ENCODE measurements at places on chromosomes 3 and 15. TPM values are rescaled to one million over a fixed set of nuclear protein-coding genes. Genes with fewer than 3 reads are reported as not detected.

GRCh38 chr15:75693501-75694240 is 19.0 kb downstream of the CSPG4 start:
- no peaks in the 10 kb centered on the region for H3K27me3 ChIP-seq
- peaks cover 7% of the 10 kb centered on the region for H3K4me1 ChIP-seq
- DNase-seq = no peak
- no peaks in the 10 kb centered on the region for H3K36me3 ChIP-seq

DNA sequence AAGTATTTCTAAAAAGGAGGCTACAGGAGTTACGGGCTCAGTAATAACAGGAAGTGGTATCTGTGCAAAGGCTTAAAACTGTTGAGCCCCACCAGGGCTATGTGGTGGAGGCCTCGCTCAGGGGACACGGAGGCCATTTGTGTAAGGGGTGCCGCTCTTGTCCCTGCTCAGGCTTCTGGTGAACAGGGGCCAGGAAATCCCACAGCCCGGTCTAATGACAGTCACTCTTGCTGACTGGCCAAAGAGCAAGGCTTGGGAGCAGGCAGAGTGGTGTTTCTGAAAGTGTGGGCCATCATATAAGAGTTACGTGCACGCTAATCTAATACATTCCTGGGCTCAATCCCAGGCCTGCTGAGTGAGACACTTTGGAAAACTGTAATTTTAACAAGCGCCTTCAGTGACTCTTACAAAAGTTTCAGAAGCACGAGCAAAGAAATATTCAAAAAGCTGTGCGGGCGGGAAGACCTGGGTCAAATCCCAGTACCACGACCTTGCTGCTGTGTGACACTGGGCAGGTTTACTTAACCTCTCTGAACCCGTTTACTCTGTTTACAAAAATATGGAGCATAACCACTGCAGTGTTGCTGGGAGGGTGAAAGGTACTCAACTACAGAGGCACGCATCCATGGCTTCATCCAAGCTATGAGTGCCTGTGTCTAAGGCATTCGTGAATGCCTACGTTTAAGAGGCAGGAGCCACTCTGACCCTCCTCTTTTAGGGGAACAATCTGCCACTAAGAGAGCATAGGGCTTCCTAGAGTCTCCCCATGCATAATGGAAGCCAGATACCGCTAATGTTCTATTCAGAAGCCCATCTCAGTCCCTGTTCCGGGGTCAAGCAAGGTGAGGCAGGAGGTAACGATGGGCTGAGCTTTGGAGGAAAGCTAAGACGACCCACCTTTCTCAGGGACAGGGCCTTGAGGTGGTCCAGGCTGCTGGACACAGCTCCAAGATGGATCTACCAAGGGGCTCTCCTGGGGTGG is 2.0 kb downstream of the ATP10A start:
- H3K36me3 ChIP-seq = no peaks in the 10 kb centered on the region
- peak overlapping the region; percentile 88 for H3K4me3 ChIP-seq
- H3K27me3 ChIP-seq = peaks cover 15% of the 10 kb centered on the region
- H3K27ac ChIP-seq = no peak overlapping the region
- DNase-seq = no peak

DNA sequence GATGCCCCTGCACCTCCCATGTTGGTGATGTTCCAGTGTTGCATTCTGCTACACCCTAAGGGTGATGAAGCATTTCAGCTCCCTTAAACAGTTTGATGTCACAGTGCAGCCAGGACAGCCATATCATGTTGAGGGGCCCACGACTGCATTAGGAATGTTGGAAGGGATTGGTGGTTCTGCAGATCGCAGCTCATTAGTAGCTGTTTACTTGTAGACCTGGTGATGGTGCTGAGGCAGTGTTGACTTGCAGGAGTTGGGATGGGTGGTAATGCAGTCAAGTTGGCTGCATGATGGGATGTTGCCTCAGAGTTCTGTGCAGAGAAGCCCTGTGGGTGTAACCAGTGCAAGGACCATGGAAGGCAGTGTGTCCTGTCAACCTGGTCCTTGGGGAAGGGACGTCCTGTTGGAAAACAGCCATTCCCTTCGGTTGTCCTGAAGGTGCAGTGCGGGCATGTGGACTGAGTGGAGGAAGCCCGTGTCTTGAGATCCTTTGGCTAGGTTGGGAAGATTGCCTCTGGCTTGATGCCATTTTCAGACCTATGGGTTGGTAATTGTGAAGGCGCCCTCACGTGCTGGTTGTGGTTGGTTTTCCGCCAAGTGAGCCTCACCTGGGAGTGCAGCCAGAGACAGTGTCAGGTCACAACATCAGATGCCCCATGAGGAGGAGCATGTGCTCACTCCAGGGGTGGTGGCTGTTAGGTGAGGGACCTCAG is 100.7 kb downstream of the SNRPN start:
- H3K27ac ChIP-seq = no peak overlapping the region
- H3K4me1 ChIP-seq = no peaks in the 10 kb centered on the region
- DNase-seq = peak; percentile 15
- no peak overlapping the region for H3K4me3 ChIP-seq

DNA sequence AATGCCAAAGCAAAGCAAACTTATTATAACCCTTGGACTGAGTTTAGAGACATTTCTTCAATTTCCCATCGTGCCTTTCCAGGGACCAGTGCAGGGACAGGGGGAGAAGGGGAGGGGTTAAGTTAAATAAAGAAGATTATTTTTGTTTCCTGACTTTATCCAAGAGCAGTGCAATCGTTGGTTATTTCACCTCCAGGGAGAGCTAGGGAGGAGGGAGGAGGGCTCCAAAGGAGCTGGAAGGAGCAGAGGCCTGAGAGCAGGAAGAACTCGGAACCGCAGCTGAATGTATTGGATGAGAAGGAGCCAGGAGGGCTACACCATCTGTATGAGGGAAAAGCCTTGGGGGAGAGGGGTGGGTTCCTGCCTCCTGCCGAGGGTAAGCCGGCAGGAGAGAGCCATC is 20.7 kb downstream of the HAPLN3 start:
- H3K27me3 ChIP-seq = no peaks in the 10 kb centered on the region
- no peaks in the 10 kb centered on the region for H3K4me1 ChIP-seq
- no peak overlapping the region for H3K27ac ChIP-seq
- DNase-seq = no peak
- no peak overlapping the region for H3K4me3 ChIP-seq

GRCh38 chr3:43499256-43499655 is 122.6 kb downstream of the ANO10 start:
- no peak overlapping the region for H3K4me3 ChIP-seq
- no peaks in the 10 kb centered on the region for H3K4me1 ChIP-seq
- H3K27me3 ChIP-seq = no peaks in the 10 kb centered on the region
- no peak overlapping the region for H3K27ac ChIP-seq

- H3K27me3 ChIP-seq = no peaks in the 10 kb centered on the region
- no peak overlapping the region for H3K4me3 ChIP-seq
- H3K4me1 ChIP-seq = no peaks in the 10 kb centered on the region
- no peak overlapping the region for H3K27ac ChIP-seq
- peaks cover 19% of the 10 kb centered on the region for H3K36me3 ChIP-seq
These were observed 488.3 kb upstream of the ALCAM start for GRCh38 chr3:104878395-104878794.

Gene CA12
- 0.68 TPM for total RNA-seq

- no peaks in the 10 kb centered on the region for H3K27me3 ChIP-seq
- no peaks in the 10 kb centered on the region for H3K36me3 ChIP-seq
- no peak for DNase-seq
- H3K4me1 ChIP-seq = no peaks in the 10 kb centered on the region
These were observed 84.3 kb downstream of the MECOM start for GRCh38 chr3:169579116-169579710.

GRCh38 chr3:108296239-108296638 is at the start of gene HHLA2:
Gene HHLA2 (plus strand): TSS chr3:108296548. CDS start chr3:108351814, 55,266 bp downstream.
- peaks cover 5% of the 10 kb centered on the region for H3K36me3 ChIP-seq
- no peaks in the 10 kb centered on the region for H3K27me3 ChIP-seq
- no peak for DNase-seq
- H3K4me3 ChIP-seq = no peak within 1 kb of the TSS

Gene STARD9
- total RNA-seq = 5.1 TPM

GRCh38 chr3:85495602-85496001 is 536.8 kb downstream of the CADM2 start:
- peak; percentile 29 for DNase-seq
- H3K27me3 ChIP-seq = no peaks in the 10 kb centered on the region
- no peak overlapping the region for H3K27ac ChIP-seq

DNA sequence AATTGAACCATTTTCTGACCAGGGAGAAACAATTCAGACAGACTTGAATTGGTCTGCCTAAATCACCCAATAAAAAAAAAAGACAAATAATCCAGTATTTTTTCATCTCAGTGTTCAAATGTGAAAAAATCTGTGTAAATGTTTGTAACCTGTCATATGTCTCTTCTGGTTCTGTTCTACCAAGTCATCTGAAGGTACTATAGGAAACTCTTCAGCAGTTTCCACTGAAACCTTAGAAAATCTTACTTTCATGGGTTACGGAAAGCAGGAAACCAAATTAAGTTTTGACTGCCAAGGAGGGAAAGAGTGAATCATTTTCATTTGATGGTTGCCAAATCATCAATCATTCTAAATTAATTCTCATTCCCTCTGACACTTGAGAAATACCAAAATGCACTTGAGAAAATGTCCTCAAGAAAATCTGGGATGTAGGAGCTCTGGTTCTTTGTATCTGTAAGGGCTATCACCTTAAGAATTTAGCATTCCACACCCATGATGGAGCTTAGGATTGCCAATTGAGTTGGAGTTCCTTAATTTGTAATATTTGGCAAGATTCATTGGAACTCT is 278.2 kb upstream of the KCNH8 start:
- H3K27me3 ChIP-seq = no peaks in the 10 kb centered on the region
- no peak for DNase-seq
- no peak overlapping the region for H3K4me3 ChIP-seq
- H3K4me1 ChIP-seq = no peaks in the 10 kb centered on the region
- H3K36me3 ChIP-seq = no peaks in the 10 kb centered on the region
- H3K27ac ChIP-seq = no peak overlapping the region

DNA sequence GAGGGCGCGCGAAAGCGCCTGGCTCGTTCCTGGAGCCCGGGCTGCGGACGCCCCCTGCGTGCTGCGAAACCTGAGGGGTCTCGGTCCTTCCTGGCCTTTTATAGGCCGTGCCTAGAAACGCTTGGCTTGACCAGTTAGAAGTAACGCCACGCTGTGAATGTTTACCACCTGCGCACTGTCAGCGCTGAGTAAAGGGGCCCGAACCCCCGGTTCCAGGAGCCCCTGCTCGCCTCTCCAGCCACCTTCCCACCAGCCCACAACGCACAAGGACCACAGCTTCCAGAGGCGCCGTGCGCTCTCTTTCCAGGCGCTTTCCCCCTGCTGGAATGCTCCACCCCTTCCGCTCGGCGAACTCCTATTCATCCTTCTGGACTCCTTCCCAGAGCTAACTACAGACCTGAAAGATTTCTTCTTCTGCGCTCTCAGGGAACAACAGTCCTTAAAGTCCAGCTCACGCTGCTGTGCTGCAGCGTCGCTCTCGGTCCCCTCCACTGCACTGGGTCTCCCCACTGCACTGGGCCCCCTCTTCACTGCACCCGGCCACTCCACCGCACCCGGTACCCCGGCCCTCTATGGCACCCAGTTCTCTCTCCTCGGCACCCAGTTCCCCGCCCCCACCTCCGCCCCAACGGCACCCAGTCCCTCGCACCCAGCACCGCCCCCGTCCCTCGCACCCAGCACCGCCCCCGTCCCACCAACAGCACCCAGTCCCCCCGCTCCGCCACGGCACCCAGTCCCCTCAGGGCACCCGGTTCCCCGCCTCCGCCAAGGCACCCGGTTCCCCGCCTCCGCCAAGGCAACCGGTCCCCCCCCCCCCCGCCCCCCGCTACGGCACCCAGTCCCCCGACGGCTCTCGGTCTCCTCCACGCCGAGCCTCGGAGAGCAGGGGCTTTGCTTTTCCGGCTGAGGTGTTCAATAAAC is 69.8 kb downstream of the SQOR start:
- no peak overlapping the region for H3K27ac ChIP-seq
- peak; percentile 86 for DNase-seq
- H3K4me3 ChIP-seq = peak overlapping the region; percentile 89
- H3K27me3 ChIP-seq = no peaks in the 10 kb centered on the region

Gene CNTN6
- total RNA-seq = not detected

- H3K4me3 ChIP-seq = no peak overlapping the region
- no peak for DNase-seq
- no peak overlapping the region for H3K27ac ChIP-seq
- no peaks in the 10 kb centered on the region for H3K36me3 ChIP-seq
- no peaks in the 10 kb centered on the region for H3K27me3 ChIP-seq
These were observed 69.5 kb upstream of the MEF2A start for GRCh38 chr15:99496302-99496629.

Gene LXN
- 7.7 TPM for total RNA-seq

All from H9 (cell line).